Hair follicular keratinocyte (primary cell): ENCODE measurements at places on chromosomes 1 and 21. TPM values are rescaled to one million over a fixed set of nuclear protein-coding genes. Genes with fewer than 3 reads are reported as not detected.

The KMO gene
- under 0.01 TPM in 1 of 2 replicates, not detected in the other for total RNA-seq

The OR2L3 gene
- not detected in 2 replicates for total RNA-seq

The STMN1 gene
- total RNA-seq = 86.1 and 166 TPM in 2 replicates

The CRABP2 gene
- 7.6 and 15.5 TPM in 2 replicates for total RNA-seq

The GBP5 gene
- total RNA-seq = 0.11 TPM in 1 of 2 replicates, not detected in the other

The PLA2G2D gene
- not detected in 2 replicates for total RNA-seq

The FBXO2 gene
- 28.9 and 61.7 TPM in 2 replicates for total RNA-seq

The ITPKB gene
- 8.4 and 9.5 TPM in 2 replicates for total RNA-seq

The GSTM1 gene
- 8.1 and 18.4 TPM in 2 replicates for total RNA-seq

The KRTAP11-1 gene
- total RNA-seq = not detected in 2 replicates

The AGRN gene
- 211 and 412 TPM in 2 replicates for total RNA-seq

The HSD11B1 gene
- 0.34 TPM in 1 of 2 replicates, not detected in the other for total RNA-seq

The RGSL1 gene
- not detected in 2 replicates for total RNA-seq

The NTNG1 gene
- total RNA-seq = 0.31 TPM in 1 of 2 replicates, not detected in the other

The DIO1 gene
- total RNA-seq = not detected in 2 replicates

The FCRL4 gene
- not detected in 2 replicates for total RNA-seq

The FAM72D gene
- total RNA-seq = 3.1 and 5.3 TPM in 2 replicates

The CYYR1 gene
- 7.6 and 10.9 TPM in 2 replicates for total RNA-seq

The PHLDA3 gene
- 79.2 and 93.4 TPM in 2 replicates for total RNA-seq

The TMPRSS3 gene
- total RNA-seq = not detected in 2 replicates

The LCE1C gene
- total RNA-seq = 1.1 and 9.9 TPM in 2 replicates

The YBEY gene
- 14.9 and 15.7 TPM in 2 replicates for total RNA-seq

The C1orf216 gene
- 6.6 and 9.0 TPM in 2 replicates for total RNA-seq

The GRHL3 gene
- total RNA-seq = 3.0 and 10.9 TPM in 2 replicates

The TMEM269 gene
- not detected in 2 replicates for total RNA-seq

The LCE1D gene
- total RNA-seq = not detected in 2 replicates

The KIF14 gene
- 6.1 and 17.7 TPM in 2 replicates for total RNA-seq

The CFHR2 gene
- not detected in 2 replicates for total RNA-seq

The UAP1 gene
- 151 and 160 TPM in 2 replicates for total RNA-seq

The MIXL1 gene
- total RNA-seq = not detected in 2 replicates

The PDC gene
- not detected in 2 replicates for total RNA-seq

The SLC35F3 gene
- 8.3 and 10.9 TPM in 2 replicates for total RNA-seq

The ANGPTL1 gene
- not detected in 2 replicates for total RNA-seq

The S1PR1 gene
- 1.1 and 2.8 TPM in 2 replicates for total RNA-seq

The FCRL5 gene
- total RNA-seq = not detected in 2 replicates

The TNFRSF14 gene
- 10.3 and 15.1 TPM in 2 replicates for total RNA-seq

The CFAP45 gene
- 0.11 and 0.55 TPM in 2 replicates for total RNA-seq

The HEYL gene
- total RNA-seq = 0.08 TPM in 1 of 2 replicates, not detected in the other

The TMEM240 gene
- not detected in 2 replicates for total RNA-seq

The CA14 gene
- 0.08 and 0.39 TPM in 2 replicates for total RNA-seq

The ARL8A gene
- 25.4 and 32.6 TPM in 2 replicates for total RNA-seq

The RNF19B gene
- total RNA-seq = 30.1 and 45.8 TPM in 2 replicates

The LCE4A gene
- total RNA-seq = not detected in 2 replicates
